Activated CD4-positive, CD25-positive, alpha-beta regulatory T cell treated with anti-CD3 and anti-CD28 coated beads, Interleukin-2, amount 50 U/mL, for 16 hours (primary cell): ENCODE measurements at places on chromosomes 6 and 20.

DNA sequence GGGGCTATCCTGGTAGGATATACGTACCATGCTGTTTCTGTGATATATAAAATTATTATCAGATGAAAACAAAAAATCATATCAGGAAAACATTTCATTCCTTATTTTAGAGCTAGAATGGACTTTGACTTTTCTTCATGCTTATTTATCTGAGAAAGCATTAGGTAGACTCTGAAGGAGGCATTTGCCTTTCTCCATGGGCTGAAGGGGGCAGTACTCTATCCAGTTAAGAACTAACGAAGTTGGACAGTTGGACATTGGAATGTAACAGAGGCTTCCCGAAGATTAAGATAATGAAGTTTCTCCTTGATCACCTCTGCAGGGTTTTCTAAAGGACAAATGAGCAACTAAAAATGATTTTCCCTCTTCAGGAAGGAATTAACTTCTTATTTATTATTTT is 233.9 kb downstream of the SAMD5 start:
- DNase-seq, result no peak

- DNase-seq, result no peak
These were observed 10.2 kb downstream of the NQO2 start for GRCh38 chr6:3009930-3010329.

DNA sequence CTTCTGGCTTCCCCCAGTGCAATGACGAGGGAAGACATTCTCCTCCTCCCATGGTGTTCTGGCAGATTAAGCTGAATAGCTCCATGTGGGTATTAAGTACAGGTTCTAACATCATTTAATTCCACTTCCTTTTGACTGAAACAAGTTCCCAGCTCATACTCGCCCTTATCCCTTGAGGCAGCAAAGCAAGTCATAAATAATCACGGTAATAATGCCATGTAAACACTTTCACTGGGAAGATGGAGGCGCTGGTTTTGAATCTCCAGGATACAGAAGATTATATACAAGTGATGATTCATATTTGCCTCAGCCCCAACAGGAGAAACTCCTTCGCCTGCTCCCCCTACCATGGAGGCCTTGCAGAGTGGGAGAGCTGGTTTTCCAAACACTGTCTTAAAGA is 141.3 kb downstream of the PXDC1 start:
- DNase-seq, result no peak

DNA sequence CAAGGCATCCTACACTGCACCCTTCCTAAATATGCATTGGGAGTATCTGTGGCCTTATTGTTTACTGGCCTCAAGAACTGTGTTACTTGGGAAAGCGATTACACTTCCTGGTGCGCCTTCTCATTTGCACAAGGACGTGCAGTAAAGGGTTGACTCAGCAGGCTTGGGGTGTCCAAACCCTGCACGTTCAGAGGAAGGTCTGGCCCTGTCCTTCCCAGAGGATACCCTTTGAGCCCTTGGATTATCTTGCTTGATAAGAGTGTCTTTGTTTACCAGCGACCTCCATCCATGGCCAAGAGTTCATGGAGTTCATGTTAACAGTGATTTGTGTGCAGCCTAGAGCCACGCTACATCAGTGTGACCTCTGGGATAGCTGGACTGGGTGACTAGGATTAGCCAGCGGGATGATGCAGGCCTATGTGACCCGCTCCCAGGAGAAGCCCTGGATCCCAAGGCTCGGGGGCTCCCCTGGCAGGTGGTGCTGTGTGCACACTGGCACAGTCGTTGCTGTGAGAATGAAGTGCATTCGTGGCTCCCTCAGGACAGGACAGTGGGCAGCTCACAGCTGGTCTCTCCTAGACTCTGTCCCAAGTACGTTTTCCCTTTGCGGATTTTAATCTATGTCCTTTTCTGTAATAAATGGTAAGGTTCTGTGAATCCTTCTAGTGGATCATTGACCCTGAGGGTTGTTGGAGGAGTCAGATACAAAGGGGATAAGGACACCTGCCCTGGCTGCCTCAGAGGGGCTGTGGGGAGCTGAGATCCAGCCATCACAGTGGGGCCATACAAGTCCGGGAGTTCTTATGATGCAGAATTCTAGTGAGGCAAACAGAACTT is 73.5 kb downstream of the TTLL2 start:
- no peak for DNase-seq

DNA sequence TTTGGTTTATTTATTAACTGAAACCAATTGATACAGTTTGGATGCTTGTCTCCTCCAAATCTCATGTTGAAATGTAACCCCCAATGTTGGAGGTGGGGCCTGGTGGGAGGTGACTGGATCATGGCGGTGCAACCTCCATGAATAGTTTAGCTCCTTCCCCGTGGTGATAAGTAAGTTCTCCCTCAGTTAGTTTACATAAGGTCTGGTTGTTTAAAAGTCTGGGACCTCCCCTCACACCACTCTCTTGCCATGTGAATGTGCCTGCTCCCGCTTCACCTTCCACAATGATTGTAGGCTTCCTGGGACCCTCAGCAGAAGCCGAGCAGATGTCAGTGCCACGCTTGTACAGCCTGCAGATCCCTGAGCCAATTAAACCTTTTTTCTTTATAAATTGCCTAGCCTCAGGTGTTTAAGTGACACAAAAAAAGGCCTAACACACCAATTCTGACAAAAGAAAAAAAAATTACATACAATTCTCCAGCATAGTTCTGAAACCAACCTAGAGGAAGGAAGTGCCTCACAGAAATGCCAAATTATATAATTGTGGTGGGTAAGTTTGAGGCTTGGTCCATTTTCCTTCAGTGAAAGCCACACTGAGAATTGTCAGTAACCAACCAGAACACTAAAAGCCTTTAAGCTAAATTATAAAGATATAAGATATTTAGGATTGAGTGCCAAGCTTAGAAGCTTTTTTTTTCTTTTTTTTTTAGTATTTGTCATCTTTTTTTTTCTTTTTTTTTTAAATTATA is 15.0 kb downstream of the MAP7 start:
- DNase-seq, result no peak

GRCh38 chr6:152391179-152391880 is 245.8 kb downstream of the SYNE1 start:
- no peak for DNase-seq

DNA sequence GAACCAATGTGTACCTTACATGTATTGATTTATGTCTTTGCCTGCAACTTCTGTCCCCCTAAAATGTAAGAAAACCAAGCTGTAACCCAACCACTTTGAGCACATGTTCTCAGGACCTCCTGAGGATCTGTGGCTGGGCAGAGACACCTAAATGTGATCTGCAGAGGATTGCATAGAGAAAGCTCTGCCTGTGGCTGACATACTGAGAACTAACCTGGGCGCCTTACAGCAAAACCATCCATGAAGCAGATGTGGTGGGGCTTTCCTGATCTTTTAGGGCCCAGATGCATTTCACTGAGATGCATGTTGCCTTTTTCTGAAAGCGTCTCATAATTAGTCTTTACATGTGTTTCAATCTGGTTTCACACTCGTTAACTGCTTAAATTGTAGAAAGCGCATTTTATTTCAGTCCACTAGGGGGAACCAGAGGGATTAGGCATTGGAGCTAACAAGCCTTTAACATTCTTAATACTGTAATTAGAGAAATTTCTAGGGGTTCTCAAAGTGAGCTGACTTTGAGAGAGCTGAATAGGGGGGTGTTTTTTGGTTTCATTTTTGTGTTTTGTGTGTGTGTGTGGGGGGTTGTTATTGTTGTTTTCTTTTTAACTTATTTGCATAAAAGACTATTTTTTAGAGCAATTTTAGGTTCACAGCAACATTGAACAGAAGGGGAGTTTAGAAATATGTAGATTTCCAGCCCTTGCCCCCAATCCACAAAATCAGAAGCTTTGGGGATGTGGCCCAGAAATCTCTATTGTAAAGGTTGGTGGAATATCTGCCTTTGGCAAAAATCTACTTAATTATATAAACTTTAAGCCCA is 50.9 kb upstream of the FAM184A start:
- DNase-seq, result peak; percentile 16

DNA sequence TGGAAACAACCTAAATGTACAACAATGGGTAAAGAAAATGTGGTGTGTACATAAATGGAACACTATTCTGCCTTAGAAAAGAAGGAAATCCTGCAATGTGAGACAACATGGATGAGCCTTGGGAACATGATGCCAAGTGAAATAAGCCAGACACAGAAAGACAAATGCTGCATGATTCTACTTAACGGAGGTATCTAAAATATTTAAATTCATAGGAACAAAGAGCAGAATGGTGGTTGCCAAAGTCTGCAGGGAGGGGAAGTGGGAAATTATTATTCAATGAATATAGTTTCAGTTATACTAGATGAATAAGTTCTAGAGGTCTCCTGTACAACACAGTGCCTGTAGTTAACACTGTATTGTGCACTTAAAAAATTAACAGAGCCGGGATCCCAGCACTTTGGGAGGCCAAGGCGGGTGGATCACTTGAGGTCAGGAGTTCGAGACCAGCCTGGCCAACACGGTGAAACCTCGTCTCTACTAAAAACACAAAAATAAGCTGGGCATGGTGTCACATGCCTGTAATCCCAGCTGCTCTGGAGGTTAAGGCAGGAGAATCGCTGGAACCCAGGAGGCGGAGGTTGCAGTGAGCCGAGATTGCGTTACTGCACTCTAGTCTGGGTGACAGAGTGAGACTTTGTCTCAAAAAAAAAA is 71.4 kb upstream of the SNX9 start:
- DNase-seq, result no peak

DNA sequence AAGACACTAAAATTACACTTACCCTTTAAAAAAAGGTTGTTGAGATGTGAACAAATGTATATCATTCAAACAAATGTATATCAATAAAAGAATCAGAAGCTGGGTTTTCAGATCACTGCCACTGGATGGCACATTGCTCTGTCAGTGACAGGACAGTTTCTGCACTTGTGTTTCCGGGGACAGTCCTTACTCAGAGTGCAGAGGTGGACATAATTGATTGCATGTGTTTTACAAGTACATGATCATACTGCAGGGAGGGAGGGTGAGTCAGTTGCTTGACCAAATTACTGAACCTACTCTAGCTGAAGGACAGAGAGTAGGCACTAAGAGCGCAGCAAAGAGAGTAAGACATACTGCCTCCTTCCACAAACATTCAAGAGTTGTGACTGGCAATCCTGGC is 302.3 kb downstream of the TENT5A start:
- no peak for DNase-seq

GRCh38 chr20:44422083-44422482 is 53.6 kb upstream of the TTPAL start:
- no peak for DNase-seq

DNA sequence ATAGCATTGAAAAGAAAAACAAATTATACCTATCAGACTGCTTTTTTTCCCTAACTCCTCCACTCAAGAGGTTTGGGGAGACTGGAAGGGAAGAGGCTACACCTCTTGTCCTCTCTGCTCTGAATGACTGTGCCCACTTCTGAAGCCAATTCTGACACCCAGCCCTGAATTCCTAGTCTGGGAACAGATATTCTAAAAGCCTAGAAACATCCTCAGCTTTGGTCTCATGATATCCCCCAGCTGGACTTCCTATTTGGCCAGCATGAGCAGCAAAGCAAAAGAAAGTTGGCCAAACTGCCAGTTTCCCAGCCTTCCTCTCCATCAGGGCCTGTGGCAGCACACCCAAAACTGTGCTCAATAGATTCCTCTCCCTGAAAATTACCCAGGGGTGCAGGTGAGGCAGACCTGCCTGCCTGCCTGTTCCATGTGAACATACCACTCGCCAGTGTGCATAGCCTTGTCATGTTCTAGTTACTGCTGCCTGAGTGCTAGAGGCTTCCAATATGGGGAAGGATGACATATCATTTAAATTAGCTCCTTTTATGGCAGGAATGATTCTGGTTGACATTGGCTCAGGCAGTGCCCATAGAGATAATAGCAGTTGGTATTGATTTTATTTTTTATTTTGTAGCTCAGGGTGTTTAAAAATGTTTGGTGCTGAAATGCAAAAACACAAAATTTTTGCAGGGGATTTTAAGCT is 152.1 kb upstream of the RIN2 start:
- DNase-seq, result no peak

DNA sequence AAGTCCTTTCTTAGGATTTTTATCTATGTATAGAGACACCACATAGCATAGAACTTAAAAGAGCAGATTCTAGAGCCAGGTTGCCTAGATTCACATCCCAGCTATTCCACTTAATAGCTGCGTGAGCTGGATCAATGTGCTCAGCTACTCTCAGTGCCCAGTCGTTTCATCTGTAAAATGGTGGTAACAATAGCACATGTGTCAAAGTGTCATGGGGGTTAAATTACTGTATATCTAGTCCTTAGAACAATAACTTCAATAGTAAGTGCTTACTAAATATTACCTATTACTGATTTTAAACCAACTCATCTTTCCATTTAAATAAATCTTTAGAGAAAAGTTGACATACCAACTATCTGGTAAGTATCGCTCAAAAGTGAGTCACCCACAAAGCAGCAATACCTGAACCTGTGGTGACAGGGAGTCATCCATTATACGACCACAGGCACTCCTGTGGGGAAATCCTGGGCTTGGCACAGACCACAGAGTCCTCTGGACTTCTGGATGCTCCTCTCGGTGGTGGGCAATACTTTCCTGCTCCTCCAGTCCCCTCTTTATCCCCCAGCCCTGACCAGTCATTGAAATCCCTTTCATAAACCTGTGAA is 154.8 kb downstream of the PDSS2 start:
- DNase-seq, result no peak

DNA sequence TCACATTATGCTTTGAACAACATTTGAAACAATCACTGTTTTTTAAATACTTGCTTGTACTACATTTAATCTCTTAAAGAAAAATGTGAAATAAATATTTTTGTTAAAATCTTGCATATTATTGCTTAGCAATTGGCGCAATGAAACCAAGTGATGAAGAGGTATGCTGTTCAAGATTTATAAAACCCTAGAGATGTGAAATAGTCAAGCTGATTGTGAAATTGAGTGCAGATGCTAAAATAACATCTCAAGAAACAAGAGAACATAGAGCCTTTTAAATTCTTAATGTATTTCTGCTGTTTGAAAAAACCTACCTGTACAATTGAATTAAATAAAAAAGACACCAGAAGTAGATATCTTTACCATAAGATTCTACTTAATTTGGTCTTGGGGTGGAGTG is 179.2 kb upstream of the MCHR2 start:
- no peak for DNase-seq

GRCh38 chr6:14364370-14364769 is 246.8 kb downstream of the CD83 start:
- no peak for DNase-seq

- DNase-seq, result no peak
These were observed 45.6 kb upstream of the ANKEF1 start for GRCh38 chr20:9989066-9989724.

- DNase-seq, result no peak
These were observed 1066.8 kb upstream of the CITED2 start for GRCh38 chr6:140441256-140441655.

DNA sequence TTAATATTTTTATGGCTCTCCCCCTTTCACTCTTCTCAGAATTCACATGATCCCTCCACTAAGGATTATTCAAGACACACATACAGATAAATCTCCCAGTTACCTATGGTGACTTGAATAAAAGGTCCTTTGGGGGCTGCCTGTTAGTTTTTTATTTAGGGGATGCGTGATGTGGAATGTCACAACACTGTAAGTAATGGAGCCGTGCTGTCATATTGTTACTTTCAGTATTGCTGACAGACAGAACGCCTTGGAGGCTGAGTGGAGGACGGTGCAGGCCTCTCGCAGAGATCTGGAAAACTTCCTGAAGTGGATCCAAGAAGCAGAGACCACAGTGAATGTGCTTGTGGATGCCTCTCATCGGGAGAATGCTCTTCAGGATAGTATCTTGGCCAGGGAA is 291.7 kb downstream of the UTRN start:
- DNase-seq, result no peak
